ENCODE measurements at places on chromosomes 12 and 14.

- DNase-seq = no peak
Observed at GRCh38 chr14:38250331-38250730, 5.6 kb downstream of the CLEC14A start.

- peak; percentile 50 for DNase-seq
Observed at GRCh38 chr12:3137268-3137781, 60.1 kb downstream of the TSPAN9 start.

GRCh38 chr12:38465020-38465419 is 148.4 kb downstream of the ALG10B start:
- DNase-seq = no peak

- DNase-seq = peak; percentile 35
Observed at GRCh38 chr14:104499784-104500760, 79.5 kb upstream of the C14orf180 start.

DNA sequence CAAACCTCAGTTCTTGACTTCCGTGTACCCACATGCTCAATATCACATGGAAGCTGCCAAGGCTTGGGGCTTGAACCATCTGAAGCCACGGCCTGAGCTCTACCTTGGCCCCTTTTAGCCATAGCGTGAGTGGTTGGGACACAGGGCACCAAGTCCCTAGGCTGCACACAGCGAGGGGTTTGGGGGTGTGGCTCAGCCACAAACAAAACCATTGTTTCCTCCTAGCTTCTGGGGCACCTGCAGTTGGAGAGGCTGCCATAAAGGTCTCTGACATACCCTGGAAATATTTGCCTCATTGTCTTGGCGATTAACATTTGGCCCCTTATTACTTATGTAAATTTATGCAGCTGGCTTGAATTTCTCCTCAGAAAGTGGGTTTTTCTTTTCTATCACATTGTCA is 628.6 kb downstream of the NRXN3 start:
- DNase-seq = no peak

All from psoas muscle (tissue), 8 donors.